ENCODE measurements at places on chromosomes 1 and 21.

- no peak for DNase-seq
These were observed 136.6 kb upstream of the HMGB4 start for GRCh38 chr1:33727310-33727709.

DNA sequence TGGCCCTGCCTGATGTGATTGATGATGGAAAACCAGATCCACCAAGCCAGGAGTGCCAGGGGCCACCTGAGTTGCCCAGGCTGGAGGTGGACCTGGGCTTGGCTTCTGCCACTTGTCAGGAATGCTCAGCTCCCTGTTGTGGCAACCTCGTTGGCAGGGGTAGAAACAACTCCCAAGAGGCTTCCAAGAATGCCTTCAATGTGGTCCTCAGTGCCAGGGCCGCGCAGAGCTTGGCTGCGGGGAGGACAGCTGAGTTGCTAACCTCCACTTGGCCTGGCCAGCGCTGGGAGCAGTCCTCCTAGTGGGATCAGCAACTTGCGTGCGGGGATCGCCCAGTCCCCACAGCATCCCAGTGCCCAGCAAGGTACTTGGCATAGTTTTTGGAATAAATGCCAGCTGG lies 9.0 kb downstream of the MYOM3 start:
- peak; percentile 20 for DNase-seq

GRCh38 chr21:18449605-18450550 lies 46.3 kb upstream of the TMPRSS15 start:
- no peak for DNase-seq

GRCh38 chr1:51908499-51908898 lies 30.0 kb upstream of the NRDC start:
- DNase-seq, result no peak

- DNase-seq, result no peak
These were observed 65.8 kb upstream of the ABCG1 start for GRCh38 chr21:42153046-42153686.

GRCh38 chr1:113090051-113090450 lies 17.1 kb downstream of the LRIG2 start:
- no peak for DNase-seq

DNA sequence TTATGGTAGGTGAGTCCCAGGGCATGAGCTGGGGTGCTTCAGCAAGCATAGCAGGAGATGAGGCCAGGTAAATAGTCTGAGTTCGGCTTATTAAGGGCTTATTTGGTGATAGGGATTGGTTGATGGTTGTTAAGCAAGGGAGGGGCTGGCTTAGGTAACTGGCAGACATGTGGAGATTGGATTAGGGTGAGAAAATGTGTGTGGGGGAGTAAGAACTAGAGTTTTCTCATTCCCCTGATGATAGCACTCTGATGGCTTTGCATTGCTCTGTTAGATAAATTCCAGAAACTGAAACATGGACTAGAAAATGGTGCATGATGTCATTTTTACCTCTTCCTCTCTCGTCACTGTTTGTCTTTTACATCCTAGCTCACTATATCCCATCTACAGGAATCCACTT lies 53.6 kb downstream of the FGGY start:
- DNase-seq, result peak; percentile 32

DNA sequence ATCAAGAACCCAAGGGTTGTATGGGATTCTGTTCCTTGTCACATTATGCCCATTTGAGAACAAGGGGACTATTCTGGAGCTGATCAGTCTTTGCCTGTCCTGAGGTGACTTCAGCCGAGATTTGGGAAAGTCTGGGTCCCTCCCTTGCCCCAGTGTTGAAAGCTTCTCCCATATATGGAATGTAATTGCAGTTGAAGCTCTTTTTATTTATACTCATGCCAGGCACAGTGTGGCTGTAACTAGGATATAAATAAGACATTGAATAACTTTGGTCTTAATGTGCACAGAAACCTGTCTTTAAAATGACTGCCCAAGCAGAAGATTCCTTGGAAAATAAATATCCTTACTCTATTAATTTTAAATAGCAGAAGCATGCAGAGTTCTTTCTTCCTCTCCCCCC lies 15.2 kb downstream of the AKNAD1 start:
- DNase-seq, result no peak

DNA sequence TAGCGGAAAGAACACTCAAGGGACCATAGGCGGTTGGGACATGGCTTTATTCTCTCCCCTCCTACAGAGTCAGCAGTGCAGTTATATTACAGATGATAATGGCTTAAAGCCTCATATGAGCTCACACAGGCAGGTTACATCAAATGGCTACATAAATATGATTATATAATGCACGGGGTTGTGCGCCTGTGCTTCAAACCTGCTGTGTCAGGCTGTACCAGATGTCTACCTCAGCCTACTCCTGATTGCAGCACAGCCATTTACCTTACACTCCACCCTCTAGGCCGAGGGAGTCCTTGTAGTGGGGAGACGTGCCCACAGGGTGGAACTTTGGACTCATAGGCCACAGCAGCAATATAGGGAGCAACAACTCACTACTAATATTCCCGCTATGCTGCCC lies 16.4 kb upstream of the TBX19 start:
- DNase-seq, result no peak

GRCh38 chr1:212317916-212318315 lies 32.7 kb downstream of the PPP2R5A start:
- no peak for DNase-seq

GRCh38 chr1:226149806-226150205 lies 36.7 kb downstream of the ACBD3 start:
- no peak for DNase-seq

DNA sequence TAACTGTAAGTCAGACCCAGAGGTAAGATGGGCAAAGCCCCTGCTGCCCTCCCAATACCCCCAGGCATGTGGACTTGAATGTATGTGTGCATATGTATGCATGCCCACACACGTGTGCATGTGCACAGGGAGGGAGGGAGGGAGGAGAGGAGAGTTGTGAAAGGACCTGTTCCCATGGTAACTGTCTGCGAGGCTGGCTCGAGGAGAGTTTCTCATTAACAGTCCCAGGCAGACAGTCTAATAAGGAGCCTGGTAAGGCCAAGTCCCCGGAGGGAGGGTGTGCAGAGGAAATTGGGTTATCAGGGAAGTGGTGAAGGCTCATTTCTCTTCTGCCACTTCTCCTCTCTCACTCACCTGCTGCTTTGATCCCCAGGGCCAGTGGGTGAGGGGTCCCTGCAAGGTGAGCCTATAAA lies 74.9 kb downstream of the NFASC start:
- DNase-seq, result peak; percentile 64

DNA sequence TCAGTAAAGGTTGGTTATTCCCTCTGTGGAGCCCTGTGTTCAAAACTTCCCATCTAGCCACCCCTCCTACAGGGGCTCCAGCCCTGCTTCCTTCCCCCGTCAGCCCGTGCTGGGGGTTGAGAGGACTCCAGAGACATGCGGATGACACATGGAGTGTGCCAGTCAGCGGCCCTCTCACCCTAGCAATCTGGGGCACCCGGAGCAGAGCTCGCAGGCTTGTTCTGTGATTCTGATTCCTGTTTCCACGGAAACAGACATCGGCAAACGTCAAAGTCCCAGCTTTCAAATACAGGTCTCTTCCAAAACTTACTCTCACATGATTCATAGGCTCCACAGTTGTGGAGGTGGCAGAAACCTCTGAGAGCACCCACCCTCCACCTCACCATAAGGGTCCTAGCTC lies 9.8 kb upstream of the SSBP3 start:
- DNase-seq, result peak; percentile 40

- no peak for DNase-seq
These were observed 32.7 kb downstream of the WLS start for GRCh38 chr1:68199603-68200002.

GRCh38 chr1:1160281-1160930 lies 13.3 kb upstream of the TTLL10 start:
- DNase-seq, result no peak

GRCh38 chr1:22452481-22452957 lies 868 bp downstream of the ZBTB40 start:
- DNase-seq, result peak; percentile 67

GRCh38 chr1:154425172-154425571 lies 20.0 kb downstream of the IL6R start:
- no peak for DNase-seq

DNA sequence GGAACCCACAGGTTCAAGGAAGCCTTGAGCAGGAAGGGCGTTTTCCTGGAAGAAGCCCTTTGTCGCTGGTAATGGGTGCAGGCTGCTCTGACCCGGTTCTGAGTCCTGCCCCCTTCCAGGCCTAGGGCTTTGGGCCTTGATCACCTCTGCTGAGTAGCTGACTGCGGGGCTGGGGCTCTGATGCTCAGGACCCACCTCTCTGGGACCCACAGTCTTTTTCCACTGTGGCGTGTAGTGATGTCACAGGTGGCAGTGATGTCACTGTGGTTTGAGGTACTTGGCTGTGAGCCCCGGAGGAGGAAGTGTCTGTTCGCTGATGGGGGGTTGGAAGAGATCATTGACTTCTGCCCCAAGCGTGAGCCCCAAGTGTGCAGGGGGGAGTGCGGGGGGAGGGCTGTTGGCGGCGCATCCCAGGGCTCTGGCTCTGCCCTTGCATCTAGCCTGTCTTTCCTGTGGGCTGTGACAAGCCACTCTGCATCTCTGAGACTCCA lies 6.9 kb downstream of the TNFRSF1B start:
- DNase-seq, result peak; percentile 63

DNA sequence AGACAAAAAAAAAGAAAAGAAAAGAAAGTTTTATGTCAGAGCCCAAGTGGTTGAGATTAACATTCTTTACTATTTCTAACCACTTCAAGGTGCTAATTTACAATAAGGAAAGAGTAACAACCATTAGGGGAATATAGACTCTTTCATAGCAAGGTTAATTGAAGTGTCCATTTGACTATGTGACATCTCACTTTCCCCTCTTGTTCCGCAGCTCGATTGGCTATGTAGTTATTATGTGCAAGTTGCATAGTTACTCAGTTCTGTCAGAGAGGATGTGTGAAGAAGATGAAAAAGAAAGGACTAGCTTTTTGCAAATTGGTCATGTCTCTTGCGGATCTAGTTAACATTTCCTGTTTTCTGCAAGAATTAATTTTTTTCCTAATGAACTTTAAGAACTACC lies 273.7 kb downstream of the RGS7 start:
- no peak for DNase-seq
